ENCODE measurements at places on chromosomes 1 and 21.

DNA sequence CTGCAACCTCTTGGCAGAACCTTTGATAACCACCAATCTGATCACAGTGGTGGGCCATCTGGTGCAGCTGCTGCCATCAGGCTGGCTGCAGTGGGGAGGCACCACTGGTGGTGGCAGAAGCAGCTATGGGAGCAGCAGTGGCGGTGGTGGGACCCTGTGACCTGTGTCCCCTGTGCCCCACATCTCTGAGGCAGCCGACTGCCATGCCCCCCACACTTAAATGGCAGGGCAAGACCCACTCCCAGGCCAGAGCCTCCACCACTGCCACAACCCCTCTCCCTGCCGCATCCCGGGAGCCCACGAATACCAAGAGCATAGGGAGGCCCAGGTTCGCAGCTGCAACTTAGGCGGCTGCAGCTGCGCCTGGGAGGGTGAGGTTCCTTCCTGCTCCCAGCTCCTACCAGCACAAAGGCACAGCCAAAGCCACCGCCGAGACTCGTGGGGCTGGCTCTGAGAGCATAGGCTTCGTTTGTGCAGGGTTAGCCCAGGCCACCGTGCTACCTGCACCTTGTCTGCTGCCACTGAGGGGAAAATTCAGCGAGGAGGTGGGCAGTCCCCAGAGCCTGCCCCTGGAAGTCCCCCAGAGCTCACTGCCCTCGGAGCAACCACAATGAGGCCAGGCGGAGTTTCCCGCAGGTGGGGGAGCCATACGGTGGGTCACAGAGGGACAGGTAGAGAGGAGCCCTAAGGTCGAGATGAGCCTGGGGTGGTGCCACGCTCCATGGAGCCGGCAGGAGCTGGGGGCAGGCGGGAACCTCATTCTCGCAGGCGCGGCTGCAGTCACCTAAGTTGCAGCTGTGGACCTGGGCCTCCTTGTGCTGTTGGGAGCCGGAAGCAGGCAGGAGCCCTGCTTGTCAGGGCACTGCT lies 518.7 kb downstream of the RWDD3 start:
- no peak for DNase-seq

GRCh38 chr1:61523229-61523628 lies 201.7 kb downstream of the TM2D1 start:
- no peak for DNase-seq

GRCh38 chr1:207244409-207244801 lies 77.1 kb upstream of the CD55 start:
- no peak for DNase-seq

DNA sequence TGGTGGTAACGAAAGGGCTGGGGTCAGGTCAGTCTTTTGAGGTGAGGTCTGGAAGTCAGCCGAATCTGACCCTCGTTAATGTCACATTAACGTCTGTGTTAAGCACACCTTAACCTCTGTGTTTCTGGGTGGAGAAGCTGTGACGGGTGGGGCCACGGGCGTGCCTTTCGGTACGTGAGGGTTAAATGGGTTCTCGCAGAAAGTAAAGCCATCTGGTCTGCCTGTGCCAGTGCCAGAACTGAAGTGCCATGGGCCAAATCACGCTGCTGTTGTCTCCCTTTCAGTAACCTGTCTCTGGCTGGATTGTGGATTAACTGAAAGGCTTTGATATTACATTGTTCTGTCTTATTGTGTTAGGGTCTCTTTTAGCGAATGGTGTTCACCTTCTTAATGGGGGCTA lies 14.4 kb downstream of the URB2 start:
- no peak for DNase-seq

DNA sequence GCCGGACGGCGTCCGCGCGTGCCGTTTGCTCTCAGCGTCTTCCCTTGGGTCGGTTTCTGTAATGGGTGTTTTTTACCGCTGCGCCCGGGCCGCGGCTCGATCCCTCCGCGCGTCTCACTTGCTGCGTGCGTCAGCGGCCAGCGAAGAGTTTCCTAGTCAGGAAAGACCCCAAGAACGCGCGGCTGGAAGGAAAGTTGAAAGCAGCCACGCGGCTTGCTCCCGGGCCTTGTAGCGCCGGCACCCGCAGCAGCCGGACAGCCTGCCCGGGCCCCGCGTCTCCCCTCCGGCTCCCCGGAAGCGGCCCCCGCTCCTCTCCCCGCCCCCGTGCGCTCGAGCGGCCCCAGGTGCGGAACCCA lies 159.8 kb downstream of the RUNX1 start:
- DNase-seq: peak; percentile 61

DNA sequence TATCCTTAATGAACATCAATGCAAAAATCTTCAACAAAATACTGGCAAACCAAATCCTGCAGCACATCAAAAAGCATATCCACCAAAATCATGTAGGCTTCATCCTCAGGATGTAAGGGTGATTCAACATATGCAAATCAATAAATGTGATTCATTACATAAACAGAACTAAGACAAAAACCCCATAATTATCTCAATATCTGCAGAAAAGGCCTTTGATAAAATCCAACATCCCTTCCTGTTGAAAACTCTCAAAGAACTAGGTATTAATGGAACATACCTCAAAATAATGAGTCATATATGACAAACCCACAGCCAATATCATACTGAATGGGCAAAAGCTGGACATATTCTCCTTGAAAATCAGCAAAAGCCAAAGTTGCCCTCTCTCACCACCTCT lies 54.6 kb upstream of the DEPDC1 start:
- DNase-seq: no peak

DNA sequence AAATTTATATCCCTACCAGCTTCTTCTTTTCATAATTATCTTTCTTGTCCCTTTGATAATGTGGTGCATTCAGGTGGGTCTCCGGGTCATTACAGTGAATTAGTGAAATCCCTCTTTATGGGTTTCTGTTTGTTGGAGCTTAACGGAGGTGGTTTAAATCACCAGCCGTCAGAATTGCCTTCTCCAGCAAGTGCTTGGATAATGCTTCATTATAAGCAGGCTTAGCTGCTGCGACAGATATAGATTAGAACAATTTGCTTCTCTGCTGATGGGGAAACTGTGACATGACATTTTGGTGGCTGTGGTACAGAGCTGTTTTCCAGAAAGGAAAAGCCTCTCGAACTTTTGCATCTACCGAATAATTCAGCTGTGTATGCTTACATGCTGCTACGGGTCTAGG lies 56.9 kb downstream of the KAZN start:
- DNase-seq: no peak

DNA sequence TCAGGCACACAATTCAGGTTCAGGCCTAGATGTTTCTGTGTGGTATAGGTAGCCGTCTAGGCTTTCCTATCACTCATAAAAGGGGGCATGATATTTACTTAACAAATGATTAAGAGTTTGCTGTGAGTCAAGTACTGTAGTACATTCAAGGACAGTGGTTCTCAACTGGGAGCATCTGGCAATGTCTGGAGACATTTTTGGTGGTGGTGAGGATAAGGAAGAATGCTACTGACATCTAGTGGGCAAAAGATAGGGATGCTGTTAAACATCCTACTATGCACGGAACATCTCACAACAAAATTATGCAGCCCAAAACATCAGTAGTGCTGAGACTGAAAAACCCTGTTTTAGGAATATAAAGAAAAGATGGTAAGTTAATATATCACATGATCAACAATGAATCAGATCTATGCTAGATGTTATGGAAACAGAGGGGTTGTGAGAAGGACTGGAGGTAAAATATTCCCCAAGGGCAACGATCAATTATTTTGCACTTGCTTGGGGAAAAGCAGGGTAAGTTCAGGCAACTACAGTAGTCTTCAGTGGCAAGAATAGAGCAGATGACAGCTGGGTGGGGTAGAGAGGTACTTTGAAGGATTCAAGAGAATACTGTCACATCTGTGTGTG lies 4.9 kb downstream of the DNTTIP2 start:
- DNase-seq: peak; percentile 26

DNA sequence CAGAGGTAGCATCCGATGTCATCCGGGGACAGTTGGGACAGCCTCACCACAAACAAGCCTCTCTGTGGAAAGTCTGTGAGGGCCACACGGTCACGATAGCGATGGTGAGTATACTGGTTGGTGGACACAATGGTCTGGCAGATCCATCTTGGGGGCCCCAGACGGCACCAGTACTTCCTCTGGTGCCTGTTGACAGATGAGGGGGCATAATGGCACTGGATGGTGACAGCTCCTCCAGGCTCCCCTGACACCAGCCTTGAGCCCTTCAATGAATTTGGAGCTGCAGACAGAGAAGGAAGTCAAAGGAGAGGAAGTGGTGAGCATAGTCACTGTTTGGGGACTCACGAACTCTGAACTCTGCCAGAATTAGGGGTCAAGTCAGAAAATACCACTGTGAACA lies 8.0 kb downstream of the FCAMR start:
- no peak for DNase-seq

DNA sequence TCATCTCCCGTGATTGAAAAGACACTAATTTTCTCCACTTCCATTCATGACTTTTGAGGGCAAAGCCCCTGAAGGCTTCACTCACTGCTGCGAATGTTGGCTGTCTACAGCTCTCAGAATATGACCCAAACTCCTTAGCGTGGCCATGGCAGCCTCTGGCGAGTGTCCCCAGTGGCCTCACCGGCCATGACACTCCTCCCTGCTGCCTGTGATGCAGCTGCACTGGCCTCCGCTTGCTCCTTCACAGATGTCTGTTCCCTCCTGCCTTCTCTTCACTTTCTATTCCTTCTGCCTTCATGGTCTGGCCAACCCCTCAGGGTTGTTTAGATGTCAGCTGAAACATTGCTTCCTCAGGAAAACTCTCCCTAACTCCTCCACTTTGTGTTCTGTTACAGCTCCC lies 30.8 kb upstream of the PTPRF start:
- no peak for DNase-seq

GRCh38 chr1:8560611-8561544 lies 243.0 kb downstream of the SLC45A1 start:
- DNase-seq: peak; percentile 19

- DNase-seq: no peak
Measured at GRCh38 chr1:79790950-79791349, 784.4 kb upstream of the ADGRL4 start.

- DNase-seq: no peak
Measured at GRCh38 chr1:51859333-51859732, 19.2 kb downstream of the NRDC start.

GRCh38 chr1:236438614-236439013 lies 44.5 kb downstream of the EDARADD start:
- DNase-seq: no peak

- no peak for DNase-seq
Measured at GRCh38 chr1:192272732-192273131, 44.1 kb upstream of the RGS21 start.

- no peak for DNase-seq
Measured at GRCh38 chr1:206937425-206937824, 8.8 kb downstream of the PIGR start.

DNA sequence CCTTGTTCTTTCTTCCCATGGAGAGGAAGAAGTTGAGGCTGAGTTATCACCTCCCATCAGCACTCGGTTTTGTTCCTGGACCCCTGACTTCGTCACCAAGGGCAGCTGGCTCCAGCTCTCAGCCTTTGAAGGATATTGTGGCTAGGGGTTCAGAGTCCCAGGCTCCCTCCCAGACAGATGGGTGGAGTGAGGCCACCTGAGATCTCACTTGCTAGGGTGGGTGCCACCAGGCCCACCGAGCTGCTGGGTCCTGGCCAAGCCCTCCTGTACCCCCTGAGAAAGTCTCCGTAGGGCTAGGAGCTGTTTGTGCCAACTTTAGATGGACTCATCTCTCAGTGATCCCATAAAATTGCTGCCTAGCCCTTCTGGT lies 6.9 kb downstream of the MX2 start:
- DNase-seq: no peak

GRCh38 chr1:226954777-226955176 lies 14.7 kb downstream of the COQ8A start:
- DNase-seq: no peak

DNA sequence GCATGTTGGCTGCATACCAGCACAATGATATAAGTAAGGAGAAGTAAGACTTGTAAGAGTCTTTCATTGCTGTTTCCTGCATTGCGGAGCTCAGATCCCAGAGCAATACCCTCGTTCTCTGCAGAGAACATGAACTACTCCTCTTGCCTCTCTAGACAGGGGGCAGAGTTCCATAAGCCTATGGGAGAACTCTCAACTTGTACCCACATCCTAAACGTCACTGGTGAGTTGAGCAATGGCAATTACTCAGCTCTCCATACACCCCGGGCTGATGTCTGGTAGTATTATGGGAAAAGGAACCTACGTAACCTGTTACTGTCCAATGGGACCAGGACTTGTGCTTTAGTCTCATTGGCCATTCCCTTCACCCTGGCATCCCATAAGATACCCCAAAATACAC lies 27.3 kb upstream of the ZNF496 start:
- DNase-seq: no peak

DNA sequence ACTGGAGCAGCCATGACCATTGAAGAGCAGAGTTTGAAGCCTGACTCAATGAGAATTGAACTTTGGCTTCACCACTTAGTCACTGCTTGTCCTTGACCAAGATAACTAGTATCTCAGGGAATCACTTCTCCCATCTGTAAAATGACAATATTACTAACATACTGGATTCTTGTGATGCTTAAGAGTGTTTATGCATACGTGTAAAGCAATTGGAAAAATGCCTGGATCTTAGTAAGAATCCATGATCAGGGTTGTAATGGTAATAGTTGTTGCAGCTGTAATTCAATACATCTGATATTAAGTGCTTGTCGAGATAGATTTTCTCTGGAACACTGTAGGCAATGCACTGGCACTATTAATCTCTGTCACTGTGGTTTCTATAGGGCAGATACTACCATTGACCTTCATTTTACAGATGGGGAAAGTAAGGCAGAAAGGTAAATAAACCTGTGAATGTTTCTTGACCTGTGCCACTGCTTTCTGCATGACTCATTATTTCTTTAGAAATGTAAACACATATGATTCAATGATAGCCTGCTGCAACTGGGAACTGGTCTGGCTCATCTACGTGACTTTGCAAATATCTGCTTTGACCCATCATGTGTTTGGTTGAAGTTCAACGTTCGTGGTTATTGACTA lies 662.5 kb downstream of the PLA2G4A start:
- DNase-seq: no peak

DNA sequence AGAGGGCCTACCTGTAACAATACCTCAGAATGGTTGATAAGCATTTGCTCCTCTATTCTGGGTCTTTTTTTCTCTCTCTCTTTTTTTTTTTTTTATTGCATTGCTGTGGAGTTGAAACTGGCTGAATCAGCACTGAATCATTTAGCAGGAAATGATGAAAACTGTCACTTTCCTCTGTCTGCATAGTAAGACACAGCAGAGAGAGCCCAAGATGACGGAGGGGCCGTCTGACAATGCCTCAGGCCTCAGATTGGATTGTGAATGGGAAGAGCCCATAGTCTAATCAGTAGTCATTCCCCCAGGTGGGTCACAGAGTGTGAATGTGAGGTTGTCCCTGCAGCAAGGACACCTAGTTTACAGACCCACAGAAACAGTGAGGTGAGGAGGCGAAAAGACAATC lies 193.2 kb upstream of the PLXNA2 start:
- DNase-seq: no peak

DNA sequence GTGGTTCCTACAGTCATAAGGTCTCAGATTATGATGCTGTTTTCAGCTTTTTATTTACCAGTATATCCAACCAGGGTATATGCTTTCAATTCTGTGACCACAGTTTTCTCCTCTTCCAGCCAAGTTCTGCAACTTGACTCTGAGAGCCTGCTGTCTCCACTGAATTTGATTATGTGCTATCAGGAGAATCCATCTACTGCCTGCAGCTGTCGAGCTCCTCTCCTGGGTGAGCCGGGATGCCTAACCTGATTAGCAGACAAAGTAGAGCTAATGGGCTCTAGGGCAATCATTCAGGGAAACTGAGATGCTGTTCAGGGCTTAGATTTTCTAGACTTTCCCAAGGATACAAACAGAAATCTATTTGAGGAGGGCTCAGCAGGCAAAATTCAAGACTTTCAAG lies 271.5 kb upstream of the BEND5 start:
- DNase-seq: no peak

- DNase-seq: no peak
Measured at GRCh38 chr1:12544992-12545391, 73.0 kb downstream of the DHRS3 start.
